ENCODE measurements at places on chromosomes 1 and 21.

- no peak for DNase-seq
Observed at GRCh38 chr1:76086597-76086996, 12.1 kb downstream of the ST6GALNAC3 start.

- no peak for DNase-seq
Observed at GRCh38 chr1:116147972-116148371, 36.8 kb downstream of the MAB21L3 start.

DNA sequence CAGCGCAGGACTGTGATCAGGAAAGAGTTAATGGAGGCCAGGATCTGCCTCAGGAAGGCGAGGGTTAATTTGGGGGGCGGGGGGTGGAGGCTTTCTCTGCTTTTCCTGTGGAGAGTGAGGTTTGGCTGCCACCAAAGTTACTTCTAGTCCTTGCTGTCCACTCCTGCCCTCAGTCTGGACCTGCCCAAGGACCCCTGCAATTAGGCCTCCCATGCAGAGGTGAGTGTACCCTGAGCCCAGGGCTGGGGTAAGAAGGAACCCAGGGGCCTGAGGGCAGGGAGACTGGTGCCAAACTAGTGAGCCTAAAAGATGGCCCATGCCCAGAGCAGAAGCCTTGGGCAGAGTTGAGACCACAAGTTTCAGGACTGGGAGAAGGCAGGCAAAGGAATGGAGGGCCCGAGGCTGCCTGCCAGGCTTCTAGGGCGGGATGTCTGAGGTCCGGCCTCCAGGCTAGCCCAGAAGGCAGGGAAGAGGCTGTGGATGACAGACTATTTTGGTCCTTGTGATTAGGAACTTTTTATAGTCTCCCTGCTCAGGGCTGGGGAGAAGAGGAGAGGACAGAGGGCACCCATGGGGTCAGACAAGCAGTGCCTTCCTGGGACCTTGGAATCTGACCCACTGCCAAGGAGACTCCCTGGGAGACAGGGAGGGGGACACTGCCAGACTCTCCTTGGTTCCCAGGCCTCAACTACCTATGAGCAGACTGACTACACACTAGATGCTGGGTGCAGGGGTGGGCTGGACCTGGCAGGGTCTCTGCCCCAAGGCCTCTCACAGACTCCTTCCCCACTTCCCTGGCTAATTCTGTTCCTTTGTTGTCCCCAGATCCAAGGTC is at the start of gene FAM110D:
TSS of gene FAM110D (plus strand) at position 172 of the 835 bp plus-strand sequence. CDS start 2,213 bp downstream, outside the sequence.
- no peak for DNase-seq

- peak; percentile 12 for DNase-seq
Observed at GRCh38 chr1:24501371-24502064, 1.1 kb upstream of the RCAN3 start.

- DNase-seq, result no peak
Observed at GRCh38 chr1:94246692-94247137, 9.3 kb upstream of the ARHGAP29 start.
